ENCODE measurements at places on chromosomes 7 and 10.

- no peak for DNase-seq
These were observed 276.9 kb upstream of the KLF14 start for GRCh38 chr7:131010717-131011431.

- DNase-seq: peak; percentile 78
These were observed 1.5 kb upstream of the KAZALD1 start for GRCh38 chr10:101060036-101060950.

DNA sequence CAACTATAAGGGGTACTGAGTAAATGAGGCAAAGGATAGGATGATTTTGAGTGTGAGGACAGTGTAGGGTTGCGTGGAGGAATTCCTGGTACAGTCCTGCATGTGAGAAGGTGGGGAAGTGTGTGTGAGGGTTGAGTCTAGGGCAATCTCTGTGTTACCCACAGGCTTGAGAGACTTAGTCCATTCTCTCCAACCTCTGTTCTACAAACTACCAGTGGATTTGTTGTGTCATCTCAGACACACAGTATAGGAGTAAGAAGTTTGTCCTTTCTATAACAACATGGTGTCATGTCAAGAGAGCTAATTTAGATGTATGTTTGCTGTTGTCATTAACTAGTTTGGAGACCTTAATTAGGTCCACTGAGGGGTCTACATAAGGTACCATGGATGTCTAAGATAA, 12.5 kb downstream of the PURB start:
- no peak for DNase-seq

GRCh38 chr7:455110-455928, 64.3 kb downstream of the PDGFA start:
- no peak for DNase-seq

- DNase-seq: no peak
These were observed 220.3 kb downstream of the PHTF2 start for GRCh38 chr7:78018641-78019446.
